ENCODE measurements at places on chromosomes 5 and 9. TPM values are rescaled to one million over a fixed set of nuclear protein-coding genes. Genes with fewer than 3 reads are reported as not detected.
A peak's percentile ranks its signal among the peaks of the same experiment; 100 is the strongest.

DNA sequence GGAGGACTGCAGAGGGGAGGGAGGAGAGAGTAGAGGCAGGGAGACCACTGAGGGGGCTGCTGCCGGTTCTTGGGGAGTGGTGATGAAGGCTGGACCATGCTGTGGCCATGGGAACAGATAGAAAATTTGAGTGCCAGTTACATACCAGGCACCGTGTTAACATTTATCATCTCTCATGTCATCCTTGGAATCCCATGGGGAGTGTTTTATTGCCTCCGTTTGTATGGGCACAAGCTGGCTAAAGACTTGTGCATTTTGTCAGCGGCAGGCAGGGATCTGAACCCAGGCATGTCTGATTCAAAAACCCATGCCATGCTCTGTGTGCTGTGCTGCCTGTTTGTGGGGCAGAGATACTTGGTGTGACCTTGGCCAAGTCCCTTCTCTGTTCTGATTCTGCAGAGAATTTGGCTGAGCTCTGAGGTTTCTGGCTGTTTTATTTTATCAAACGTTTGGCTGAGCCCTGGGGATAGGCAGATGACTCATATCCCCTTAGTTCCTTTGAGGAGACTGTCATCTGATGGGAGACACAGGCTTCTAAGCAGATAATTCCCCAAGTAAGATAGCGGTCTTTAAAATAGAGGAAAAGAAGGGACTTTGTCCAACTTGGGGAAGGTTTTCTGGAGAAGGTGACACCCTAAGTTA lies 22.2 kb downstream of the COL27A1 start:
- H3K36me3 ChIP-seq = no peaks in the 10 kb centered on the region
- no peak for DNase-seq
- no peak overlapping the region for H3K27ac ChIP-seq
- H3K27me3 ChIP-seq = no peaks in the 10 kb centered on the region
- H3K4me3 ChIP-seq = no peak overlapping the region
- H3K4me1 ChIP-seq = peaks cover 7% of the 10 kb centered on the region

- H3K4me1 ChIP-seq = no peaks in the 10 kb centered on the region
- H3K27ac ChIP-seq = no peak overlapping the region
- DNase-seq = no peak
- H3K4me3 ChIP-seq = no peak overlapping the region
- H3K27me3 ChIP-seq = no peaks in the 10 kb centered on the region
Observed at GRCh38 chr5:4984461-4984860, 155.7 kb upstream of the ADAMTS16 start.

DNA sequence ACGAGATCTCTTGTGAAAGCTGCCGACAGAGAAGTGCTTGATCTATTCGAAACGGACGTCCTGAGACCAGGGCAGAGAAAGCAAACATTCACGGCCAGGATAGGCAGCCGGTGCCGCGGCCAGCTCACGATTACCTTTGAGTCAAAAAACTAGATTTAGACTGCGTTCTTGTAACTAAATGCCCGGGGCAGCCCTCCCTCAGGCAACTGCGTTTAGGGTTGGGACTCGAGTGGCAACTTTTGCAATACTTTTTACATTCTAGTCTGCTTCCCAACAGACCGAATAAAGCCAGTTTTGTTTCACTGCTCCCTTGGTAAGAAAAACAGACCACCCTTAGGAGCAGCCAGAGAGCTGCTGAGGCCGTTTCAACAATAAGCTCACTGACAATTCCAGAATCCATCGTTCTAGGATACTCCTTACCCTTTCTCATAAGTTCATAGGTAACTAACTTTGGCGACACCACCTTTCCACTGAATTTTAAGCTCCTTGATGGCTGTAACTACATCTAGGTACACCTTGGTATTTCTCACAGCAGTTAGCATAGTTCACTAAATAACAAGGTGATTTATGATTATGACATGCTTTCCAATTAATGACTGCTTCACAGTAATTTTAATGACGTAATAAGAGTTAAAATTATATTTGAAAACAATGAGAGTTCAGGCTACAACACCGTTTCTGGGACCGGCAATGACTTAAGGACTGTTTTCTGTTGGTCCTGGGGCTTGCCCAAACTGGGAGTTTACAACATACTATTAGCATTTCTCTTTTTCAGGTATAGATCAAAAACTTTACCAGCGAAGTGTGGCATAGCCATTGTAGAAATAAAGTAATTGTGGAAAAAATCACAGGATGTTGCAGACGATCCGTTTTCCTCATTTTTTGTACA lies 899 bp upstream of the RAPGEF6 start:
- DNase-seq = no peak
- H3K4me3 ChIP-seq = peak overlapping the region; percentile 83
- peaks cover 39% of the 10 kb centered on the region for H3K4me1 ChIP-seq
- peak overlapping the region; percentile 99 for H3K27ac ChIP-seq
- no peaks in the 10 kb centered on the region for H3K27me3 ChIP-seq

- H3K4me1 ChIP-seq = no peaks in the 10 kb centered on the region
- no peak overlapping the region for H3K4me3 ChIP-seq
- no peak for DNase-seq
- no peaks in the 10 kb centered on the region for H3K27me3 ChIP-seq
- no peak overlapping the region for H3K27ac ChIP-seq
Observed at GRCh38 chr5:140049205-140049604, 6.1 kb upstream of the NRG2 start.

DNA sequence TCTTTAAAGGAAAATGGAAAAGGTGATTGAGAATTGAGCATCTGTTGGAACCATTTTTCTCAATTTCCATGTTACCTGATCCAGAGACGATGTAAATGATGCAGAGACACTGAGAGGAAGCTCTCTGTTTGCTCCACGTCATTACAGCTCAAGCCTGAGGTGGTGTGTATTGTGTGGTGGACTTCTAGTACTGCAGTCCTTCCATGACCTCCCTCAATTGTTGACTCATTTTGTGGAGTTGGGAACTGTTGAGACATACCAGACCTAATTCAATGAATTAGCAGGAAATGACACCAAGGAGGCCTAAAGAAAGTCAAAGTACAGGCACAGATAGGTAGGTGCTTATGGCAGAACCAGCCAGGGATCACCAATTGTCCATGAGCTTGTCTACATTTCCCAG lies 15.6 kb upstream of the LVRN start:
- no peak for DNase-seq
- no peak overlapping the region for H3K4me3 ChIP-seq
- no peaks in the 10 kb centered on the region for H3K27me3 ChIP-seq
- H3K36me3 ChIP-seq = no peaks in the 10 kb centered on the region
- no peaks in the 10 kb centered on the region for H3K4me1 ChIP-seq

GRCh38 chr9:76654575-76654974 lies 109.7 kb upstream of the PCA3 start:
- peaks cover 83% of the 10 kb centered on the region for H3K4me1 ChIP-seq
- DNase-seq = no peak
- H3K36me3 ChIP-seq = no peaks in the 10 kb centered on the region
- H3K4me3 ChIP-seq = no peak overlapping the region
- no peaks in the 10 kb centered on the region for H3K27me3 ChIP-seq

GRCh38 chr9:37447111-37447510 lies 18.1 kb downstream of the ZBTB5 start:
- H3K27me3 ChIP-seq = no peaks in the 10 kb centered on the region
- no peak overlapping the region for H3K4me3 ChIP-seq
- no peak overlapping the region for H3K27ac ChIP-seq
- H3K36me3 ChIP-seq = peaks cover 21% of the 10 kb centered on the region
- no peak for DNase-seq
- peaks cover 32% of the 10 kb centered on the region for H3K4me1 ChIP-seq

DNA sequence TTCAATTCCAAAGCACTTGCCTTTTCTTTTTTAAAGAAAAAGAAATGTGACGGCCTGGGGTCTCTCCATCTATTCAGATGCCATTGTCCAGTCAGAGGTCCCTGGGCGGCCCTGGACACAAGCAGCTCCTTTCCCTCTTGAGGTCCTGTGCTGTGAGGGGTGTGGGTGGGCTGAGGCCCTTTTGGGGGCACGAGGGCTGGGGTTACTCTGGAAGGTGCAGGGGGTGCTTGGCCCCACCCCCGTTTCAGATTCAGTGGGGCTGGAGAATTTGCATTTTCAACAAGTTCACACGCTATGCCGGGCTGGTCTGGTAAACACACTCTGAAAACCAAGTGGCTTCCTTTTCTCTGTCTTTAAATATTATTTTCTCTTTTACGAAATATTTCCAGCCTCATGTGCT lies 91.4 kb upstream of the PHYKPL start:
- no peak overlapping the region for H3K4me3 ChIP-seq
- H3K27ac ChIP-seq = no peak overlapping the region
- no peaks in the 10 kb centered on the region for H3K4me1 ChIP-seq
- no peak for DNase-seq
- no peaks in the 10 kb centered on the region for H3K36me3 ChIP-seq

DNA sequence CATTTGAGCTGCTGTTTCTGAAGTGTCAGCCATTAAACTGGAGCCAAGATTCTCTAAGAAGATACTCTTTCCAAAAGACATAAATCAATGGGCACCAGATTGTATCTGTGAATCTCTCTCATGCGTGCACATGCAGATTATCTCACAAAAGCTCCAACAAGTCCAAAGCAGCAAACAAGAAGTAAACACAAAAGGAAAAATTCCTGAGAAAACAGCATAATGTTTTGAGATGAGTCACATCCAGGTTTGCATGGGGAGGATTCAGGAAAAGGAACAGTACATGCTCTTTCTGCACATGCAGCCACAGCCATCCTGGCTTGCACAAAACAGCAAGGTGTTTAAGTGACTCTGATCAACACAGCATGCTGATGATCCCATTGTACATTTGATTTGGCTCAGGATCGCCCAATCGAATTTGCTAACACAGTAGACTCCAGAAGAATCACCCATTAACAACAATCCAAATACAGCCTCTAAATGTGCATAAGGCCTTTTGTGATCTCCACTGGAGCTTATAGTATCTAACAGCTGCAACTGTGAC lies 143.1 kb downstream of the ELAVL2 start:
- H3K36me3 ChIP-seq = no peaks in the 10 kb centered on the region
- peak; percentile 11 for DNase-seq
- H3K4me1 ChIP-seq = no peaks in the 10 kb centered on the region
- no peak overlapping the region for H3K27ac ChIP-seq
- no peak overlapping the region for H3K4me3 ChIP-seq

DNA sequence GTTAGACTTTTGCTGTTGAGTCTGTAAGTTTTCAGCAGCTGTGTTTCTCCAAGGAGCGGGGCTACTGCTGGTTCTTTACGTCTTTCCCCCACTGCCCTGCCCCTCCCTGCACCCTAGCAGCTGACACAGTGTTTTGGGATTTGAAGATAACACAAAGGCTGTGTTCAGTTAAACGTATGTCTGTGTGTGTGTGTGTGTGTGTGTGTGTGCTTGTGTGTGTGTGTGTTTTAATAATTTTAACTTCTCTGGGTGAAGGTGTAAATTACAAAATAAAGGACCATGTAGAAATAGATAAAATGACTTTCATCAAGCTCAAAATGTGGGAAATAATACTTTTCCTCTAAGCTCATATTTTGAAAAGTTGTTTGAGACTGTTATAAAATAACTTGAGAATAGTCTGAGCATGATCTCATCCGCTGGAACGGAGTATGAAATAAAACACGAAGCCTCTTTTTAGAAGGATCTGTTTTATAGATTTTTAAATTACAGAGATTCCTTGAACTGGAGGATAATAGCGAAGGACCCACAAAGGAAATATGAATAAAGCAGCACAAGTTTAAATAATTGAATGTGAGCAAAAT lies 10.9 kb downstream of the ABL1 start:
- H3K4me1 ChIP-seq = peaks cover 97% of the 10 kb centered on the region
- no peak for DNase-seq
- peak overlapping the region; percentile 21 for H3K4me3 ChIP-seq
- H3K27me3 ChIP-seq = no peaks in the 10 kb centered on the region
- peak overlapping the region; percentile 90 for H3K27ac ChIP-seq
- no peaks in the 10 kb centered on the region for H3K36me3 ChIP-seq

- H3K27me3 ChIP-seq = no peaks in the 10 kb centered on the region
- H3K27ac ChIP-seq = no peak overlapping the region
- H3K4me3 ChIP-seq = no peak overlapping the region
- H3K36me3 ChIP-seq = no peaks in the 10 kb centered on the region
Observed at GRCh38 chr5:142278627-142279026, 46.2 kb downstream of the SPRY4 start.

- peaks cover 15% of the 10 kb centered on the region for H3K4me1 ChIP-seq
- no peak for DNase-seq
- no peak overlapping the region for H3K27ac ChIP-seq
- no peaks in the 10 kb centered on the region for H3K27me3 ChIP-seq
- peaks cover 8% of the 10 kb centered on the region for H3K36me3 ChIP-seq
Observed at GRCh38 chr5:127969002-127969401, 114.6 kb upstream of the SLC12A2 start.

DNA sequence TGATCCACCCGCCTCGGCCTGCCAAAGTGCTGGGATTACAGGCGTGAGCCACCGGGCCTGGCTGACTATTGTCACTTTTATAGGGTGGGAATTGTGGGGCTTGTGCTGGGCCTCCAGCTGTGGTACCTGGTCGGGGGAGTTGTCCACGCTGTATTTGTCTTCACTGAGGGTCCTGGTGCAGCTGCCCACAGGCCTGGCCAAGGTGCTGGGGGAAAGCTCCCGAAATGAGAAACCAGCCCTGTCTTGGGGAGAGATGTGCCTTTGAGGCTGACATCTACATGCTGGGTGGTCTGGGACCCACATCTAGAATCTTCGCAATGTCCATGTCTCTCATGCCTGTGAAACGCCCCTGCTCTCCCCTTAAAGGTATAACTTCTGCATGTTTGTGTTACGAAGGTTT lies 2.6 kb downstream of the EXOC3 start:
- no peak overlapping the region for H3K4me3 ChIP-seq
- peaks cover 18% of the 10 kb centered on the region for H3K4me1 ChIP-seq
- no peak for DNase-seq
- H3K27me3 ChIP-seq = no peaks in the 10 kb centered on the region
- no peak overlapping the region for H3K27ac ChIP-seq

GRCh38 chr5:152462021-152462721 lies 57.1 kb upstream of the NMUR2 start:
- no peak overlapping the region for H3K4me3 ChIP-seq
- H3K27me3 ChIP-seq = no peaks in the 10 kb centered on the region
- H3K36me3 ChIP-seq = no peaks in the 10 kb centered on the region
- no peak overlapping the region for H3K27ac ChIP-seq
- DNase-seq = no peak

Gene C5orf52
- polyA plus RNA-seq = not detected

Gene SLC1A1
- polyA plus RNA-seq = 1.4 TPM

Gene IFNA2
- polyA plus RNA-seq = not detected

Gene RIC1
- 3.2 TPM for polyA plus RNA-seq

Gene ACER2
- 4.5 TPM for polyA plus RNA-seq

Gene DBH
- not detected for polyA plus RNA-seq

Gene CTXN3
- not detected for polyA plus RNA-seq

Gene DAPK1
- 9.0 TPM for polyA plus RNA-seq

Gene MORN5
- not detected for polyA plus RNA-seq

Data from stomach (tissue), 19 donors.